Stimulated activated naive CD8-positive, alpha-beta T cell treated with anti-CD3 and anti-CD28 coated beads, Interleukin-15, Interleukin-2, amounts not matched to agents 100 U/mL and 50 U/mL, for 24 hours (primary cell): ENCODE measurements at places on chromosomes 7 and 10.

DNA sequence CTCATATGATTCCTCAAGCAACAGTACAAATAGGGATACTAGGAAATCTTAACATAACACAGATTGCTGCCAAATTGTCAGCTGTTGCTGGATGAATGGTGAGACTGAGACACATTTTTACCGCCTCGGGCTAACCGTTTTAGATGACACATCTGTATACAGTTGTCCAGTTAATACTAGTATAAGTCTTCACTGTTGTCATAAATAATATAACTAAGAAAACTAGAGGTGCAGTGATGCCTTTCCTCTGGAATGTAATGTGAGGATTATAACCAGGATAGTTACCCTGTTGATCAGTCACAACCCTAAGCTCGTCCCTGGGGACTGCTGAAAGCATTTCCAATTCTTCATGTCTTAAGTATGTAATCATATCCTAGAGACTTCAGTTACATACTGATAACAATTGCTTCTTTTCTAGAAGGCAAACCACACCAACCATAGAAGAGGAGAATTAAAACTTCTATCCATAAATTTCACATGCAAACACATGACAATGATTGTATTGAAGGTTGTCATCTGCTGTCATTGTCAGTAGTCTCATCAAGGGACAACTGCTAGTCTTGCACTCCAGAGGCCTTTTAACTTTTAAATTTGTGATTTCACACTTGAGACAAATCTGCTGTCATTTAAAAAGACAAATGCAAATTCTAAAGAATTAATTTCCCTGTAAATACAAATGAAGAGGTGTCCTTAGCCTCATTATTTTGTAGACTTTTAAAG is 100.4 kb upstream of the SEMA3D start:
- DNase-seq: no peak

- no peak for DNase-seq
These were observed 125.1 kb upstream of the GPR22 start for GRCh38 chr7:107344799-107345198.

DNA sequence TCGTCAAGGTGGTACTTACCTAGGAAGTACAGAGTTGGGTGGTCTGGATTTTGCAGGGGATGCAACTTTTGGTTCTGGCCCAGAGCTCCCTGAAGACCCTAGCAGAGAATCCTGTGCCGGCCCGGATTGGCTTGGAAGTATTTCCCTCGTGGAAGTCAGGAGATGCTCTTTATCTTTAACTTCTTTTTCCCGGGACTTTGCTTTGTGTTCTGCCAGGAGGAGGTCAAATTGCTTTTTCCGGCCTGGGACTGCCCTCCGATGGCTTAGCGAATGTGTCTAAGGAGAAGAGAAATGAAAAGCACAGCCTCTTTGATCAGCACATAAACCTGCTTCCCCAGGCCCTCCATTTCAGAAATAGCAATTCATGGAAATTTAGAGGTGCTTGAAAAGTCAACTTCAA is 57.0 kb upstream of the EFCAB10 start:
- no peak for DNase-seq

DNA sequence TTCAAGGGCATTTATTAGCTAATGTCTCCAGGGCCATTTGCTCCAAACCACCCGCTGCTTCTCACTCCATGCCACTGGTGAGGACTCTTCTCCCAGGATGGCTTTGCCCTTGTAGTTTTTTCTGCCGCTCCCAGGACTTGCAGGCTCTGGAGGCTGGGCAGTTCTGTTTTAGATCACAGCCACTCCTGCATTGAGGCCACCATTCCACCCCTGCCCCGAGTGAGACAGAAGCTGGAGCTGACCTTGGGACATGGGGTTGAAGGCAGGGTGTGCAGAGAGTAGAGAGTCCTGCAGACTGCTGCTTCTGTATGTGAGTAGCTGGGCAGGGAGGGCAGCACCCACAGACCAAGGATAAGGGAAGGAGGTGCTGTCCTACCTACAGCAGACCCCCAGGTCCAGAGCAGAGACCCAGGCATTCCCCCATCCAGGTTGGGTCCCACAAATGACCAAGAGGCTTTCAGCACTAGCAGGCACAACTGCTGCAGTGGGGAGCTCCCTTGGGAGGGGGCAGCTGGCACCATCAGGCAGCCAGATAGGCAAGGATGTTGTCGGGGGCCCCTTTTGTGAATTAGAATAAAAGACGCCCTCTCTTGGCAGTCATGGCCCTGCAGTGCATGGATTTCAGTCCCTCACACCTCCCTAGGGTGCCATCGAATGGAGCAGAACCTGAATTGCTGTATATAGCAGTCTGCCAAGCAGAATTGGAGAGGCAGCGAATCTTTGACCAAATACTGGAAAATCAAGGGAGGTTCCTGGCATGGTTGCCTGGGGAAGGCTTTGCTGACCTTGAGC is 22.7 kb upstream of the ADCYAP1R1 start:
- DNase-seq: no peak

DNA sequence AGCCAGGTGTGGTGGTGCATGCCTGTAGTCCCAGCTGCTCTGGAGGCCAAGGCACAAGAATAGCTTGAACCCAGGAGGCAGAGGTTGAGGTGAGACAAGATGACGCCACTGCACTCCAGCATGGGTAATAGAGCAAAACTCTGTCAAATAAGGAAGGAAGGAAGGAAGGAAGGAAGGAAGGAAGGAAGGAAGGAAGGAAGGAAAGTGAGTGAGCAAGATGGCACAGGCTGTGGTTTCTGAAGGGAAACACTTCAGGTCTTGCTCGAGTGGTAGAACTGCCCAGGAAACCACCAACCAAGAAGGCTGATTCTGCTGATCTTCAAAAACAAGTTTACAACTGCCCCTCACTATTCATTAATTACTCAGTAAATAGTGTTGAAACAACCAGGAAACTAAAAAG is 45.2 kb downstream of the EZH2 start:
- DNase-seq: no peak

DNA sequence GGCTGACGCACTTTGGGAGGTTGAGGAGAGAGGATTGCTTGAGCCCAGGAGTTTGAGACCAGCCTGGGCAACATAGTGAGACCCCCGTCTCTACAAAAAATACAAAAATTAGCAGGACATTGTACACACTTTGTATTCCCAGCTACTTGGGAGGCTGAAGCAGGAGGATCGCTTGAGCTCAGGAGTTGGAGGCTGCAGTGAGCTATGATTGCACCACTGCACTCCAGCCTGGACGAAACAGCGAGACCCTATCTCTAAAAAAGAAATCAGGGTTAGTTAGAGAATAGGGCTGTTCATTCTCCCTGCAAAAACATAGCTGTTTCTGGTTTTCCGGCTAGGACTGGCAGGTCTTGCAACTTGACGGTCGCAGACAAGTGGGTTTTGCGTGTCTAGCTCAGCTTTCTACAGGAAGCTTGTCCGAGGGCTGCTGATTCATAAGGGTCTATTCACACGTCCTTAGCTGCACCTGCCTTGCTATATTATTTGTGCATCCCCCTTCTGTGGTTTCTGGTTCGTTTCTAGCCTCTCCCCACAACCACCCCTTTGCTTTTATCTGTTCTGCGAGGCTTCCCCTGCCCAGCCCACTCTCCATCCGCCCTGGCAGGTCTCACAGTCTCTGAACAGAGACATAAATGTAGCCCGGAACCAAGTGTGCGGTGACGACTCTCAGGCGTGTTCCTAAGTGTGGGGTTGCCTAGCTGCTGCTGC is 10.7 kb downstream of the AMZ1 start:
- DNase-seq: peak; percentile 71

DNA sequence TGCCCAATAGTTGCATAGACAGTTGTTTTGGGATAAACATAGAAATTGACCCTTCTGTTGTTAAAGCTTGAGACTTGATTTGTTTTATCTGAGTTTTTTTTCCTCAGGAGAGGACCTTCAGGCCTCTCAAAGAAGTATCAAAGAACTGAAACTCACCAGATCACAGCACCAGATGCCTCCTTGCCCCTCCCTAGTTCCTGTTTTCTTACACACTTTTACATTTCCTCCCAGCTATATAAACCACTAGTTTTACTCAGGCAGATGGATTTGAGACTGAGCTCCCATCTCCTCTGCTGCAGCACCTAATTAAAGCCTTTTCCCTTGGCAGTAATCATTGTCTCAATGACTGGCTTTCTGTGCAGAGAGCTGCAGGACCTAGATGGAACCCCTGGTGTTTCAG is 150.6 kb upstream of the NRG3 start:
- no peak for DNase-seq

DNA sequence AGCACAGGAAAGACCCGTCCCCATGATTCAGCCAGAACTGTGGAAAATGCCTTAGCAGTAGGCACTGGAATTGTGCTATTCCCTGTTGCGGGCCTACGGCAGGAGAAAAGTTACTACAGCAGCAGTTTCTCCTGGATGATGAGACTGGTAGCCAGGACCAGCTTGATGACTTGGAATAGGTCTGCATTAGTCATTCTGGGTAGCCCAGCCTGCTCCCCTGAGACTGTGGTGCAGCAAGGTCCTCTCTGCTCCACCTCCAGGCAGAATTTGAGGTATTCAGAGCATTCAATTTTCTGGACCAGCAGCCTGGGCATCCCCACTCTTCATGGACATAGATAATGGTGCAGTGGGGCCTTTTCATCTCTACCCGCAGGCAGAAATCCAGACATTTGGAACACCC is 490.0 kb downstream of the SH2D4B start:
- no peak for DNase-seq

- no peak for DNase-seq
These were observed 5.8 kb upstream of the IL2RA start for GRCh38 chr10:6068006-6068405.

- DNase-seq: peak; percentile 0
These were observed 4.9 kb upstream of the HOXA10 start for GRCh38 chr7:27179030-27179429.

- no peak for DNase-seq
These were observed 143.4 kb upstream of the ZNF92 start for GRCh38 chr7:65230231-65230630.

- DNase-seq: no peak
These were observed 323.6 kb downstream of the PCLO start for GRCh38 chr7:82839063-82839462.

DNA sequence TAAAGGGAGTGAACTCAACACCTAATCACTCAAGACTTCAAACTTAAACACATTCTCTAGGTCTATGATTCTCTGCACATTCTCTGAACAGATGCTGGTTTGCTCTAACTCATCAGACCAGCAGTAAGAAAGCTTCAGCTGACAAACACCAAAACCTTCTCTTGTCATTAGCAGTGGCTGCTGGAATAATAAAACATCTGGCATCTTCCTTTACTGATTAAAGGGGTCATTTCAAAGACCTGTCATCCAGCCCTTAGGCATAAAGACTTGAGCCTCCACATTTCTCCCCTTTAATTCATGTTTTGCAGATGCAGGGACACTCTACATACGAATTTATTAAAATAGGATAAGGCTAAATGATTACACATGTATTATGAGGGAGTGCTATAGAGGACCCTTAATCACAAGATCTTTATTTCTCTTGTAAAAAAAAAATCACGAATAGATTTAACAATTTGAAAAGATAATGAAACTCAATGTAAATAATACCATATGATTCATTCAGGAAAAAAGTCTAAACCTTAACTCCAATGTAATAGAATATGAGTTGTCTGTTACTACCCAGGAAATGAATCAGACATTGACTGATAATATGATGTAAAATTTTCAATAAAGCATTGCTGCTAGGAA is 152.4 kb upstream of the GNAI1 start:
- DNase-seq: no peak

DNA sequence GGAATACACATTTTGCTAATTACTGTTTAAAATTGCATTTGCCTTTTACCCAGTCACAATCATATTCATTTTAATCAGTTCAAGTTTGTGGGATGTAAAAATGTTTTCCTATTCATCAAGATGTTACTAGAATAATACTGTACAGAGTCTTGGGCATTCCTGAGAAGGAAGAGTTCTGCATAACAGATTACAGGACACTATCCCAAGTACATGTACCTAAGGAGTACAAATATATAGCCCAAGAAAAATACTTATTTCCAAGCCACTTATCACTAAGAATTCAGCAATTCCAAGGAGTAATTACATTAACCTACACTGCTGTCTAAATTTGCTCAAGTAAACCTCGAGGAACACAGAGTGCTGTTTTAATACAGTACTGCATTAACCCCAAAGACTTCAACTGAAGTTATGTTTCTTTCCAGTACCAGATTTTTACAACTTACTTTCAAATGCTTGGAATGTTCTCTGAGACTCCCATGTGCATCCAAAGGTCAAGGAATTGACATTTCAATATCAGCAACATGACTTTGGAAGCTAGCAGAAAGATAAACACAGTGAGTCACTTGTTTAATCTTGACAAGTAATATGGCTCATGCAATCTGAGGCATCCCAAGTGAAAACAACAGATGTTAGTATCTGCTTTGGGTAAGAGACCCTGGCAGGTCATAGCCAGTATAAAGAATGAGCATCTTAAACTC is 125.4 kb upstream of the BET1 start:
- no peak for DNase-seq

DNA sequence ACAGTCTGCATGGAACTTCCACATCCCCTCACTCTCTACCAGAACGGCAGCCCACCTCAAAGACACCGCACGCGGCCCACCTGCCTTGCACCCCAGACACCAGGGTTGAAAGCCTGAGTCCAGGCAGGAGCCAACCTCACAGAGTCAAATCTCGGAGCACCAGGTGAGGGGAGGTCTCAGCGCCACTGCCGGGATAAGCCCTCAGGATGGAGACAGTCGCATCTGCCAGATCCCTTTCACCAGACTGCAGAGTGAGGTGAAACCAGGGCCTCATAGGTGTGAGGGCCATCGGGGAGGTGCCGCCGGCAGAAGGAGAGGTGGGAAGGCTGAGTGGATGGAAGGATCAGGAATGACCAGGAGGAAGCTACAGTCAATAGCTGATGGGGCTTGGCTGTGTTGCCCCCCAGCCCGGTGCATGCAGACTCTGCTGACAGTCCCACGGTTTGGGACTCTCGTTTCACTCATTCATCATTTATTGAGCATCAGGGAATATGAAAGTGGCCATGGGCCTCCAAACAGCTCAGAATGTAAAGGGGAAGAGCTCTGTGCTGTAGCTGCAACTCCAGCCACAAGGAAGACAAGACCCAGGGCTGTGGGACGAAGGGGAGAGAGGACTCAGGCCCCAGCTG is 315.0 kb downstream of the PTPRN2 start:
- no peak for DNase-seq

GRCh38 chr10:76884673-76885275 is 752.8 kb downstream of the KCNMA1 start:
- no peak for DNase-seq

DNA sequence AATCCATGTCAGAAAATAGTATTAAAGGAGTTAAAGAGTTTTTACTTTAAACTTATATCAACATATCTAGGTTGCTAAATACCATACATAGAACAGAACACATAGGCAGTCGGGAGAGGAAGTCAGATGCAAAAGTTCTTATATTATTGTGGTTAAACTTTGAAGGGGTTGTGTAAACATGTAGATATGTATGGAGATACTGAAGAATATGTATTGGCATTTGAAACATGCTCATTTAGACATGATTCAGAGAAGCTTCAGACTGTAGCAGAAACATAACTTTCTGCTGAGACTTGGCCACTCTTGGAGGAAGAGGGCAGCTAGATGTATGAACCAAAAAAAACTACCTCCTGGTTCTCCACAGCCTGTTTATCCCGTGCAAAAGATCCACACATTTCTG is 103.5 kb upstream of the FERD3L start:
- no peak for DNase-seq

GRCh38 chr7:50608196-50608906 is 43.1 kb upstream of the DDC start:
- DNase-seq: no peak
